ENCODE measurements at places on chromosomes 6 and 20. TPM values are rescaled to one million over a fixed set of nuclear protein-coding genes. Genes with fewer than 3 reads are reported as not detected.

- no peak for DNase-seq
Measured at GRCh38 chr6:166499350-166500163, 86.9 kb downstream of the RAMACL start.

NEU1 gene
- total RNA-seq, result 210 TPM

ADGRG6 gene
- total RNA-seq, result 8.8 TPM

DNA sequence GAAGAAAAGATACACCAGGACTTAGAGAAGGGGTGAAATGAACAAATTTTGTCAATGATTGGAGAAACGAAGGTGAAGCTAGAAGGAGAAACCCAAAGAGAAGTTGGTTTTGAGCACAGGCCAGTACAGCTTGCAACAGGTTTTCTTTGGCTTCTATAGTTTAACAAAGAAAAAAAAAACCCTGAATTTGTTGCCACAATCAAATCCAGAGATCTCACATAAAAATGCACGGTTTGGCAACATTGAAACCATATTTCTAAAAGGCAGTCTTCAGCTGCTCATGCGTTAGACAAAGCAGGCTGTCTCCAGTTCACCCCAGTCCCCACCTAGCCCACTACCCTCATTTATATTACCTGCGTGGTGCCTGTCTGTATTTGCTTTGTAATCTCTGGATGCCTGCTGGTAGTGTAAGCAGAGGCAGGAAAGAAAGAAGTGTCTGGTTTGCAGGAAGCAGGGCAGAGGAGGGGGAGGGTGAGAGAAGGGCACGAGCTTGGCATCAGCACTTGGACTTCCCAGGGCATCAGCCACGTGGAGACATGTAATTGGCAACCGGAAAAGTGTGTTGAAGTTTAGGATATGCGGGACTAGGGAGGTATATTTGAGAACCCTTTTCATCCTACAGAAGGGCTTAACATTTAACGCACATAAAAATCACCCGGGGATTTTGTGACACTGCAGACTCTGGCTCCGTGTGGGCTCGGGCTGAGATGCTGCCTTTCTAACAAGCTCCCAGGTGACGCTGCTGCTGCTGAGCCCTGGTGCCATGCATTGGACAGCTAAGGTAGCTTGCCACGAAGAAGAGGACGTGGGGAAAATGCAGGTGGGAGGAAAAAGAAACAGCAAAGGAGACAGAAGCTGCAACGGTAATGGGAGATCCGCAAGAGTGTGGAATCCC is 14.4 kb downstream of the PFDN4 start:
- DNase-seq, result no peak

PNISR gene
- total RNA-seq, result 20.1 TPM

MUC21 gene
- total RNA-seq, result not detected

DNA sequence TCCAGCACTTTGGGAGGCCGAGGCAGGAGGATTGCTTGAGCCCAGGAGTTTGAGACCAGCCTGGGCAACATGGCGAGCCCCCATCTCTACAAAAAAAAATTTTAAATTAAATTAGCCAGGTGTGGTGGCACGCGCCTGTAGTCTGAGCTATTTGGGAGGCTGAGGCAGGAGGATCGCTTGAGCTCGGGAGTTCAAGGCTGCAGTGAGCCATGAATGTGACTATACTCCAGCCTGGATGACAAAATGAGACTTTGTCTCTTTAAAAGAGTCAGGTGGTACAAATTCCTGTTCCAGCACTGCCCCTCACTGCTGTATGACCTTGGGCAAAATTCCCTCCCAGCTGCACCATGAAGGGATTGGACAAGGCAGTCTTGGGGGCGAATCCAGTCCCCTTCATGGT is 28.5 kb downstream of the AHCY start:
- no peak for DNase-seq

GRCh38 chr6:105785066-105785811 is 300.9 kb upstream of the PRDM1 start:
- DNase-seq, result no peak

GABRR1 gene
- not detected for total RNA-seq

GRCh38 chr20:43669332-43669731 is 2.4 kb downstream of the MYBL2 start:
- peak; percentile 98 for DNase-seq

- DNase-seq, result peak; percentile 87
Measured at GRCh38 chr6:45619211-45619760, 241.6 kb upstream of the SUPT3H start.

DNA sequence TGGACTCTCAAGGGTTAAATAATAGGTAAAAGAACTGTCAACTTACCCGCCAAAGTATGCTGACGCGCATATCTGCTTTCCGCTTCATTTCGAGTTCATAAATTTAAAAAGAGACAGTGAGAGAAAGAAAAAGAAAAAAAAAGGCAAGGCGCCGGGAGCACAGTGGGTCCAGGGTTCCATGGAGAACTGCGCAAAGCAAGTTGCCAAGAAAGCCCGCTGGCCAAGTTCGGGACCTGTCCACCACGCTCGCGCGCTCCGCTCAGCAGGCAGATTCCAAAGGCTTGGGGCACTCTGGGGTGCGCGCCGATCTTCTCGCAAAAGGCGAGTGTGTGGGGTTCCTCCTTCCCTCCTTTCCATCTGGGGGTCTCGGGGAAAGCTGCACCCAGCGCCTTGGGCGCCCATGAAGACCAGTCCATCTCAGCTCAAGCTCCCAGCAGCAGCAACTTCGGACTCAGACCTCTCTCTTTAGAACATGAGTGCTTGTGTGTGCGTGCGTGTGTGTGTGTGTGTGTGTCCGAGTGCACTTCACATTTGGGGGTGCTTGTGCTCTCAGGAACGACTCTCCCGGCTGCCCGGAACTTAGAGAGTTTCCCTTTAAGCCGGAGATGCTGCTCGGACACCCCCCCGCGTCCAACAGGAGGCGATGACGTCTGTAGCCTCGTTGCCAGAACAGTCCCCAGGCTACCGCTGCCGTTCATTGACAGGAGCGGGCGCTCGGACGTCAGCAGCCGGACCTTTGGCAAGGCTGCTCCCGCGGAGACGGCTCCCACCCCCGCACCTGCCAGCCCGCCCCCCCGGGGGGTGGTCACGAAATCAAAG is 180.0 kb downstream of the TBXT start:
- DNase-seq, result peak; percentile 52

DNA sequence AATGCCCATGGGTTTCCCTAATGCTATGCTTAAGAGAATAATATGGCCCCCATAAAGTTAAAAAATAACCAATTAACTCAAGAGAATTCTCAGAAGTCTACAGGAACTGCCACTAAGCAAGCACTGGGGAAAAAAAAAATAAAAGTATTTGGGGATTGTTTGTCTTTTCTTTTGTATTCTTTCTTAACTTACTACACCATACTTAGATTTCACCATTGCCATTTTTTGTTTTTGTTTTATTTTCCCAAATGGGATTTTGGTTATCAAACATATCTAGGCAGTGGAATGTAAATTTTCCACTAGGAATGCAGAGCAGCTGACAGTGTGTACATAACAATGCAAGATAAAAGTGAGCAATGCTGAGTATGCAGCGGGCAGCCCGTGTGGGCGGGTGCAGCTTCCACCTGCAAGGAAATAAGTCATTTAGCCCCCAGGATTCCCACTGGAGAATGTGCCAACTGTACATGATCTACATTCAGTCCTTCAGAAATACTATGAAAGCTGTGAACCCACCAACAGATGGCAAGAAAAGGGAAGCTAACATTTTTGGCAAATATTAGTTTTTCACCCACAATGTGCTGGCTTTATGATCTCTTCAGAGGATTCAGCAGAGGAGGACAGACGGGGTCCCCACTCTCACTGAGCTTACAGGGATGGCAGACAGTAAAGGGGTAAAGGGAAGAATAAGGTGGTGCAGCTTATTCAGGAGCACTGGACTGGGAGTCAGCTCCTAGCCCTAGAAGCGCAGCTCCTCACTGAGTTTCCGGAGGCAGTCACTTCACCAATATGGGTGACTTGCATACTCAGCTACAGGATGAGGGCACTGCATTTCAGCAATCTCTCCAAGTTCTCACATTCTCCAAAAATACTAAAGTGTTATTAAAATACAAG is 44.4 kb downstream of the DCDC2 start:
- DNase-seq, result peak; percentile 85

GRCh38 chr6:166267526-166267925 is 40.7 kb downstream of the PRR18 start:
- DNase-seq, result no peak

GRCh38 chr6:142985281-142985680 is 40.3 kb upstream of the HIVEP2 start:
- DNase-seq, result no peak

DNA sequence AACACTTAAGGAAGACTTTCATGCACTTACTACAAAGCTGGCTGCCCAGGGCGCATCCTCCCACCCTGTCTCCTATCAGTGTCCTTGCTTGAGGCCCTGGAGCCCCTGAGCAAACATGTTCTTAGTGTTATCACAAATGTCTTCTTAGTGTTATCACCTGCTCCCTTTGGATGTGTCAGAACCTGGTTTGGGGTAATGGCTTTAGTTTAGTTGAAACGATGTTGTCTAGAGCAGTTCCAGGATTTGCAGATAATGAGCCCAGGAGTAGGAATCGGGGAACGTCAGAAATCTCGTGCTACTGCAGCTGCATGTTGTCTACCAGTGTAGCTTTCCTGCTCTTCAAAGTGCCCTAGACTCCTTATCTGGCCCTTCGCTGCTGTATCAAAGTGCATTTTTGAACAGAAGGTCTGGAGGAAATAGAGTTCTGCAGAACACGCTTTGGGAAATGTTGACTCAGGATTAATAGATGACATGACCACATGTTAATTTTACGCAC is 69.6 kb downstream of the PHACTR2 start:
- DNase-seq, result no peak

GRCh38 chr6:148523048-148523447 is 180.4 kb downstream of the SASH1 start:
- peak; percentile 59 for DNase-seq

DNA sequence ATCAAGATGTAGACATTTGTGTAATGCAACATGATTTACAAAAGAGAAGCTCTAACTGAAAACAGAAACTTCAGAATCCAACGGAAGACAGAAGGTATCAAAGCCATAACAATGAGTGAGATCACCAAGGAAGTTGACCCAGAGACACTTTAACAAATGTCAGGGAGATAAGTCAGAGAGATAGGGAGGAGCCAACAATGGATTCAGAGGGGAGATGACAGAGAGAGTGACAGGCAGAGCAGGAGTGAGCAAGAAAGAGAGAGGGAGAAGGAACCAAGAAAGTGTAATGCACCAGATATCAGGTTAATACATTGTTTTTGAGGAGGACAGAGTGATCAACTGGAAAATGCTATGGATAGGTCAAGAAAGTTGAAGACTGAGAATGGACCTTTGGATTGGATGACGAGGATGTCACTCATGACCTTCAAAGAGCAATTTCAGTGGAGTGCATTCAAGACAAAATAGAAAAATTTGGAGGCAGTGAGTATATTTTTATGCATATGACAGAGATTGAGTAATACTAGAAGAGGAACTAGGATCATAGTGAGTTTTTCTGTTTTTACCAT is 86.6 kb downstream of the TRDN start:
- no peak for DNase-seq

SLC32A1 gene
- total RNA-seq, result not detected

DNA sequence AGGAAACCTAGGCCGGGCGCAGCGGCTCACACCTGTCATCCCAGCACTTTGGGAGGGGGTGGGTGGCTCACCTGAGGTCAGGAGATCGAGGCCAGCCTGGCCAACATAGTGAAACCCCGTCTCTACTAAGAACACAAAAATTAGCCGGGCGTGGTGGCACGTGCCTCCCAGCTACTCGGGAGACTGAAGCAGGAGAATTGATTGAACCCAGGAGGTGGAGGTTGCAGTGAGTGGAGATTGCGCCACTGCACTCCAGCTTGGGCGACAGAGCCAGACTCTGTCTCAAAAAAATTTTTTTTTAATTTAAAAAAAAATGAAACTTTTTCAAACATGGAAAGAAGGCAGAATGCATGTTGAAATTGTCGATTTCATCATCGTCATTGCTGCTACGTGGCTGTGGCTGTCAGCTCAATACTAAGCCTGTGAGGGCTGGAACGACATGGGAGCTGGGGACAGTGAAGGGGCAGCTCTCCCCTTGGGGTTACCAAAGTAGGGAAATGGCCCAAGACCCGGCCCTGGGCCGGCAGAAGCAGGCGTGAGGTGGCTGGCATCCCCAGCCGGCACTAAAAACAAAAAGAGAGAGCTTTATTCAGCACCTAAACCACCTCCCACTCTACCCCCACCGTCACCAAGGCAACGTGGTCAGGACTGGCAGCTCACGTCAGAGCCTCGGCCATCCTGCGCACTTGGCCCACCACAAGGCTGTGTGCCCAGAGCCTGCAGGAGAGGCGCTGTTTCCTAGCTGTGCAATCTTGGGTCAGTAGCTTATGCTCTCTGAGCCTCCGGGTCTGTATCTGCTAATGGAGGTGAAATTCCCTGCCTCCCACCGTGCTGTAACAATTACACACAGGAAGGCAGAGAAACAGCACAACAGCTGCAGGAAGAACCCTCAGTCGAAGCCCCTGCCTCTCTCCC is 30.8 kb downstream of the AGPAT4 start:
- DNase-seq, result no peak

DNA sequence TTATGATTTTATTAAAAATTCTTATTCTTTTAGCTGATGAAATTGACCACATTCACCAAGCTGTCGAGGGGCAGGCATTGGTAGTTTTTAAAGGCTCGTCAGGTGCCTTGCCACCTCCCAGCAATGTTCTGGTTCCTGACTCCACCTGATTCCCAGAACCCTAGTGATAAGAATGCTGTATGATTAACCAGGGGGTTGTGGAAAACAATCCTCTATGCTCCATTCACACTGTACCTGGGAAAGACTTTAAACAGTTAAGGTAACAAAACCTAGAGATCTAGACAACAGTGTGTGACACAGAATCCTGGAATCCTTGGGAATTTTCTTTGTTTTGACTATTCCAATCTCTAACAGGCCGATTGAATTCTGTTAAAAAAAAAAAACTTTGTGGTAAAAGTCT is 165.7 kb upstream of the OLIG3 start:
- no peak for DNase-seq

GPX6 gene
- total RNA-seq, result not detected

DNA sequence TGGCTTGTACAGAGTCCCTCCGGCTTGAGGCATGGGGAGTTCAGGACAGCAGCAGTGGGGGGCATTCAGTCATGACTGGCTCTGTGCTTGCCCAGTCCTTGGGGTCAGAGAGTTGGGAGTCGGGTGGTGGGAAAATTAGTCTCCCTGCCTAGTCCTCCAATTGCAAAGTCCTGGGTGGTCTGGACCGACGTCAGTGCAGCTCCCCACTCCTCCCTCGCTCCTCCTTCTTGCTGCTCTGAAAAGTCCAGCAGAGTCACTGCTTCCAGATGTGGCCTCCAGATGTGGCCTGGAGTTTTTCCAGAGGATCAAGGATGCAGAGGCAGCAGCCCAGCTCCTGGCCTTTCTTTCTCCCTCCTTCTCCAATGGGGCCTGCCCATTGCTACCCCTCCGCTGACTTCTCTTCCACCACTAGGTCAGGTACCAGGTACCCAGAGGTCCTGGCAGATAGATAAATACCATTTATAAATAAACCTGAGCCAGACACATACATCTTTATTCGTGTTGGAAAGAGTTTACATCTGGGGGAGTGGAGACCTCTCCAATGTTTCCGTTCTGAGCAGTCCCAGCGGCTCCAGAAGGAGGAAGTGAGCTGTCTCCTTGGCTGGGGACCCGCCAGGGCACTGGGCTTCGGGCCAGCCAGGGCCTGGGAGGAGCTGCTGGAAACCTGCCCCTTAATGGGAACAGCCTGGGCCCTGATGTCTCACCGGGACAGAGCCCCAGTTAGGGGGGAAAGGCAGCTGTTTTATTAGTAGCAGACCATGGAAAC is 49.0 kb upstream of the RNF24 start:
- peak; percentile 98 for DNase-seq

All from M059J (cell line).